Caco-2 (cell line): ENCODE measurements at places on chromosomes 16 and 17. TPM values are rescaled to one million over a fixed set of nuclear protein-coding genes. Genes with fewer than 3 reads are reported as not detected.

KRTAP3-2 gene
- total RNA-seq: not detected in 2 replicates

TBX2 gene
- 8.9 and 11.5 TPM in 2 replicates for total RNA-seq

MT3 gene
- total RNA-seq: not detected in 2 replicates

TMEM114 gene
- not detected in 2 replicates for total RNA-seq

DPEP3 gene
- total RNA-seq: not detected in 2 replicates

ITGAL gene
- 0.57 TPM in 1 of 2 replicates, not detected in the other for total RNA-seq

GRCh38 chr17:80797741-80798594, 193.7 kb upstream of the CHMP6 start:
- peak; percentile 29 for DNase-seq
- peaks cover 2% of the 10 kb centered on the region for H3K36me3 ChIP-seq
- H3K27ac ChIP-seq: no peak overlapping the region
- H3K4me1 ChIP-seq: no peaks in the 10 kb centered on the region

GRCh38 chr17:50634915-50635731, 442 bp downstream of the ABCC3 start:
- no peaks in the 10 kb centered on the region for H3K27me3 ChIP-seq
- H3K4me1 ChIP-seq: peaks cover 63% of the 10 kb centered on the region
- DNase-seq: peak; percentile 80
- H3K27ac ChIP-seq: peak overlapping the region; percentile 34
- H3K4me3 ChIP-seq: peak overlapping the region; percentile 67

DNA sequence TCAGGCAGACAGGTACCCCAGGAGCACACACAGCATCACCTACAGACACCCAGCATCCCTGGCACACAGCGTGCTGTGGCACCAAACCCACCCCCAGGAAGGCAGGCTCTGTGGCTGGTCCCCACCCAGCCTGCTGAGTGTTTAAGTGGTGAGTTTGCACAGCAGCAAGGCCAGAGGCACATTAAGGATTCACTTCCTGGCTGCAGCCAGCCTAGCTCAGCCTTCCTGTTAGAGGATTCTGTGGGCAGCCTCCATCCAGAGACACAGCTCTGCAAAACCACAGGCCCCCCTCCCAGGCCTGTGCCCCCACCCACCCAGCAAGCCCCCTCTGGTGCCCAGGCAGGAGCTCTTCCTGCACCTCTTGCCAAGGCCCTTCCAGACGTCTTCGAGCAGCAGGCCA, 36.1 kb upstream of the PHB1 start:
- no peaks in the 10 kb centered on the region for H3K4me1 ChIP-seq
- H3K27me3 ChIP-seq: no peaks in the 10 kb centered on the region
- H3K36me3 ChIP-seq: no peaks in the 10 kb centered on the region
- no peak overlapping the region for H3K27ac ChIP-seq
- no peak for DNase-seq
- H3K4me3 ChIP-seq: no peak overlapping the region

GRCh38 chr17:40695874-40696472, 7.6 kb downstream of the KRT24 start:
- H3K36me3 ChIP-seq: no peaks in the 10 kb centered on the region
- peak overlapping the region; percentile 29 for H3K27ac ChIP-seq
- no peaks in the 10 kb centered on the region for H3K27me3 ChIP-seq
- H3K4me3 ChIP-seq: no peak overlapping the region

GRCh38 chr16:54142787-54143186, 143.8 kb downstream of the IRX3 start:
- DNase-seq: no peak
- no peaks in the 10 kb centered on the region for H3K36me3 ChIP-seq
- H3K4me3 ChIP-seq: no peak overlapping the region
- no peak overlapping the region for H3K27ac ChIP-seq

- H3K36me3 ChIP-seq: no peaks in the 10 kb centered on the region
- no peak overlapping the region for H3K27ac ChIP-seq
- peaks cover 5% of the 10 kb centered on the region for H3K4me1 ChIP-seq
- no peak overlapping the region for H3K4me3 ChIP-seq
- no peak for DNase-seq
Measured at GRCh38 chr17:78263736-78264340, 32.4 kb downstream of the TMEM235 start.

DNA sequence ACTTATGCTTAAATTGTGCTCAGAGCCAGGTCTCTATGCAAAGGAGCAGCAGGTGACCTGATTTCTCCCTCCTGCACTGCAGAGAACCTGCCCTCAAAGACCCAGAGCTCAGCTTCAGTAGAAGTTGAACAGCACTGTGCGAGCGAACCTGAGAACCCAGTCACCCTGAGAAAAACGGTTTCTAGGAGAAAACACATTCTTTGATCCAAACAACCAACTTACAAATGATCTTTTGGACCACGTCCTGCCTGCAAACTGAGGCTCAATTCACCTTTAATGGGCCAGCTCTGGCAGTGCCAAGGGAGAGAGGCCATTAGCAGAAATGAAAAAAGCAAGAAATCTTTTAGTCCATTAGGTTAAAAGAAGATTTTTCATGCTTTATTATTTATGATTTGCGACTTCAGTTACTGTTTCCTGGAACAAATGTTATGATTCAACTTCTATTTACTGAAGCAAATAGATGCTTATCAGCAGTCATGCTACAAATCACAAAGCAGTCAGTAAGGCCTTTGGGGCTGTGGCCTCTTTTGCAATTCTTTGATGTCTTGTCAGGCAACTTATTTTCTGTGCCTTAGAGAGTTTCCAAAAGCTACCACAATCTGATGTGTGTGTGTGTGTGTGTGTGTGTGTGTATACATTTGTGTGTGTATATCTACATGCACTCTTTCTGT, 65.7 kb upstream of the LRRC37A3 start:
- peaks cover 13% of the 10 kb centered on the region; the same call in 1 of the 2 replicates for H3K4me1 ChIP-seq
- H3K27ac ChIP-seq: no peak overlapping the region
